ENCODE measurements at places on chromosomes 1 and 21. TPM values are rescaled to one million over a fixed set of nuclear protein-coding genes. Genes with fewer than 3 reads are reported as not detected.

The HPDL gene
- total RNA-seq = 0.63 TPM

The OR10Z1 gene
- total RNA-seq = not detected

The KCNQ4 gene
- 0.63 TPM for total RNA-seq

GRCh38 chr1:97159342-97159741, 437.8 kb downstream of the PTBP2 start:
- H3K4me1 ChIP-seq = no peaks in the 10 kb centered on the region
- DNase-seq = no peak
- no peaks in the 10 kb centered on the region for H3K36me3 ChIP-seq
- no peak overlapping the region for H3K4me3 ChIP-seq

- peak within 1 kb of the TSS; percentile 95 for H3K27ac ChIP-seq
- H3K27me3 ChIP-seq = no peaks in the 10 kb centered on the region
- no peaks in the 10 kb centered on the region for H3K4me1 ChIP-seq
- no peaks in the 10 kb centered on the region for H3K36me3 ChIP-seq
These were observed at the start of gene MX2 for GRCh38 chr21:41361786-41362604. Gene MX2 (plus strand): TSS chr21:41362027. CDS start chr21:41376907, 14,880 bp downstream.

The GRHL3 gene
- total RNA-seq = 0.40 TPM

The TAS1R1 gene
- total RNA-seq = 0.21 TPM

The SYNC gene
- 15.4 TPM for total RNA-seq

DNA sequence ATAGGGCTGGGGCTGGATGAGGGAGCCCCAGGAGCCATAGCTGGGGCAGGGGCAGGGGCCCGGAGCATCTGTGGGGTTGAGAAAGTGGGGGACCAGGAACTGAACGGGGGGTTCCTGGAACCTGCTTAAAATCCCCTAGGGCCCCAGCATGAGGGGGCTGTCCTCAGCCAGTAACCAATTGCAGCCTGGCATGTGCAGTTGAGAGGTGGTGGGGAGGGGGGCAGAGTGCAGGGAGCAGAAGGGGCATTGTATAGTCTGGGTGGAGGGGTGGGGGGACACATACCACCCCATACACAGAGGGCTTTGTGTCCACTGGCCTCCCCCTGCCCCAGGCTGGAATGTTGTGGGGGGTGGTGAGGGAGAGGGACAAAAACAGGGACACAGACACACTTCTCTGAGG, at the start of gene MPZ:
MPZ (minus strand) TSS at position 101 of the 400 bp plus-strand sequence; CDS start at position 38, 63 bp downstream.
- no peak within 1 kb of the TSS for H3K4me3 ChIP-seq
- no peak for DNase-seq
- no peaks in the 10 kb centered on the region for H3K4me1 ChIP-seq
- no peak within 1 kb of the TSS for H3K27ac ChIP-seq
- H3K36me3 ChIP-seq = no peaks in the 10 kb centered on the region

The SCCPDH gene
- 28.6 TPM for total RNA-seq

GRCh38 chr1:7015022-7015421, 229.8 kb downstream of the CAMTA1 start:
- H3K27me3 ChIP-seq = no peaks in the 10 kb centered on the region
- H3K4me1 ChIP-seq = no peaks in the 10 kb centered on the region
- no peak for DNase-seq
- no peak overlapping the region for H3K4me3 ChIP-seq
- H3K27ac ChIP-seq = no peak overlapping the region
- H3K36me3 ChIP-seq = no peaks in the 10 kb centered on the region

- H3K4me3 ChIP-seq = no peak overlapping the region
- no peaks in the 10 kb centered on the region for H3K27me3 ChIP-seq
- H3K36me3 ChIP-seq = no peaks in the 10 kb centered on the region
- H3K4me1 ChIP-seq = peaks cover 11% of the 10 kb centered on the region
These were observed 52.1 kb upstream of the EPS8L3 start for GRCh38 chr1:109815809-109816174.

The ACTL8 gene
- not detected for total RNA-seq

The WNT2B gene
- 5.5 TPM for total RNA-seq

The SDF4 gene
- 189 TPM for total RNA-seq

The SEC16B gene
- total RNA-seq = 1.3 TPM

- H3K27ac ChIP-seq = peak overlapping the region; percentile 66
- no peak overlapping the region for H3K4me3 ChIP-seq
- peaks cover 15% of the 10 kb centered on the region for H3K4me1 ChIP-seq
- H3K36me3 ChIP-seq = peaks cover 4% of the 10 kb centered on the region
- DNase-seq = no peak
These were observed 235.4 kb downstream of the HMCN1 start for GRCh38 chr1:185969524-185969991.

The GJA9 gene
- total RNA-seq = not detected

DNA sequence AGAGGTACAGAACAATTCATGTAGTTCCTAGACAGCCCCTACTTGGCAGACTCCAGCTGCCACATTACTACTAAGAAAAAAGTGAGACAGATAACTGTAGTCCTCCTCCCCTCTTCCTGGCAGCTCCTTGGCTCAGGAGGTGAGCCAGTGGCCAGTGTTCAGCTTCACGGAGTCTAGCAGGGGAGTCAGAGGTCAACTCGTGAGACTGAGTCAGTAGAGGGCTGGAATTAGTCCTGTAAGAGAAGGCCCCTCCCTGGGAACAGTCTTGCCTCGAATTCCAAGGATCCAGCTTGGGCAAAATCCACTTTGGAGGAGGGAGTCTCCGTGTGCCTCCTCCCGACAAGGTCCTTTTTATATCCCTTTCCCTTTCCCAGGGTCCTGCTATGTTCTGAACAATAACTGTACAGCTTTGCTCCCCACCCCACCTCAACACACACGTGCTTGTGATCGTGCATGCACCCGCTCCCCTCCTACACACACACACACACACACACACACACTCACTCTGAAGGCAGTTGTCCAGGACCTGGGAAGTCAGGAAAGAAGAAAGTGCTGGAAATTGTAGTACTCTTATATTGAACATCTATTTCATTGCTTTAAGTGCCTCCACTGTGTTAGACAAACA, 22.5 kb upstream of the SLC27A3 start:
- H3K4me1 ChIP-seq = no peaks in the 10 kb centered on the region
- no peak overlapping the region for H3K4me3 ChIP-seq
- no peak for DNase-seq
- H3K27ac ChIP-seq = peak overlapping the region; percentile 88

- H3K36me3 ChIP-seq = no peaks in the 10 kb centered on the region
- no peak for DNase-seq
- no peaks in the 10 kb centered on the region for H3K27me3 ChIP-seq
- H3K4me3 ChIP-seq = no peak overlapping the region
- H3K27ac ChIP-seq = no peak overlapping the region
- H3K4me1 ChIP-seq = no peaks in the 10 kb centered on the region
These were observed 264.6 kb downstream of the HHIPL2 start for GRCh38 chr1:222283147-222283768.

DNA sequence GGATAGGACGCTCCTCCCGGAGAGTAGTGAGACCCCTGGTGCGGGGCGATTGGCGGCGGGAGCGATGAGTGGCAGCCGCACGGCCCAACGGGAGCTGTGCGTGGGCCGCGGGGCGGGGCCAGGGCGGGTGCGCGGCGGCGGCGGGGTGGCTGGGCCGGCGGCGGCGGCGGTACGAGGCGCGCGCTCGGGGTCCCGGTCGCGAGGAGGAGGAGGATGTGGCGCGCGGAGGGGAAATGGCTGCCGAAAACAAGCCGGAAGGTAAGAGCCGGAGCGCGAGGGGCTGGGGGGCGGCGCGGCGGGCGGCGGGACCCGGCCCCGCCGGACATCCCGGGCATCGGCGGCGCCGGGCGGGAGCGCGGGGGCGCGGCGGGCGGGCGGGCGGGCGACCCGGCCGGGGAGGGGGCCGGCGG, at the start of gene CAMTA1:
CAMTA1 (plus strand) TSS at position 137 of the 410 bp plus-strand sequence; CDS start at position 214, 77 bp downstream.
- DNase-seq = no peak
- no peaks in the 10 kb centered on the region for H3K27me3 ChIP-seq
- peaks cover 10% of the 10 kb centered on the region for H3K4me1 ChIP-seq
- peak within 1 kb of the TSS; percentile 99 for H3K27ac ChIP-seq

The CRYBG2 gene
- 0.37 TPM for total RNA-seq

GRCh38 chr1:77416692-77417450, 135.1 kb downstream of the AK5 start:
- H3K36me3 ChIP-seq = no peaks in the 10 kb centered on the region
- H3K27ac ChIP-seq = no peak overlapping the region
- H3K4me3 ChIP-seq = no peak overlapping the region
- no peaks in the 10 kb centered on the region for H3K27me3 ChIP-seq
- DNase-seq = no peak
- H3K4me1 ChIP-seq = no peaks in the 10 kb centered on the region

GRCh38 chr1:152481869-152482664, 28.5 kb upstream of the LCE5A start:
- H3K4me1 ChIP-seq = no peaks in the 10 kb centered on the region
- no peak for DNase-seq
- no peaks in the 10 kb centered on the region for H3K36me3 ChIP-seq
- no peaks in the 10 kb centered on the region for H3K27me3 ChIP-seq
- H3K4me3 ChIP-seq = no peak overlapping the region

DNA sequence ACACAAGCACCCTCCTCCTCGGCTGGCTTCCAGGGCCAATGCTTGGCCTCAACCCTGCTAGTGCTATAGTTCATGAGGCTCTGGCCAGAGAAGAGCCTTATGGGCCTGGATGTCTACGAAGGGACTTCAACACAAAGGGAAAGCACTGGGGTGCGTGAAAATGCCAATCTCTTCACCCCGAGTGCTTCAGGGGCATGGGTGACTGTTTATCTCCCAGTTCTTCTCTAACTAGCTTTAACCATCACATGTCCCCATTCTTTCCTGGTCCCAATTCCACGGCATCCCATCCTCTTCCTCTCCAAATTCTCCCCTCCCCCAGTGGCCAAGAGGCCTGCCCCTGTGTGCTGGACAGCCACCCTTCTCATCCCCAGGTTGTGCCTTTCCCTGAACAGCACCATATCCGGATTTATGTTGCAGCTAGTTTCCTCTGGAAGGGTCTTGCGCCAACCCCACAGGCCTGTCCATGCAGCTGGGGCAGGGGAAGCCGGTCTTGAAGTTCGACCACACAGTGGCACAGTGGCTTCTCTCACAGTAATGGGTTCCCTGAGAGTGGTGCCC, 16.7 kb downstream of the ABCA4 start:
- no peak for DNase-seq
- H3K36me3 ChIP-seq = no peaks in the 10 kb centered on the region
- no peak overlapping the region for H3K4me3 ChIP-seq
- no peaks in the 10 kb centered on the region for H3K27me3 ChIP-seq

The TNFRSF18 gene
- 2.7 TPM for total RNA-seq

GRCh38 chr1:13826591-13826990, 126.6 kb downstream of the PRDM2 start:
- no peak overlapping the region for H3K4me3 ChIP-seq
- no peak overlapping the region for H3K27ac ChIP-seq
- H3K27me3 ChIP-seq = no peaks in the 10 kb centered on the region
- peaks cover 10% of the 10 kb centered on the region for H3K36me3 ChIP-seq
- peaks cover 6% of the 10 kb centered on the region for H3K4me1 ChIP-seq

DNA sequence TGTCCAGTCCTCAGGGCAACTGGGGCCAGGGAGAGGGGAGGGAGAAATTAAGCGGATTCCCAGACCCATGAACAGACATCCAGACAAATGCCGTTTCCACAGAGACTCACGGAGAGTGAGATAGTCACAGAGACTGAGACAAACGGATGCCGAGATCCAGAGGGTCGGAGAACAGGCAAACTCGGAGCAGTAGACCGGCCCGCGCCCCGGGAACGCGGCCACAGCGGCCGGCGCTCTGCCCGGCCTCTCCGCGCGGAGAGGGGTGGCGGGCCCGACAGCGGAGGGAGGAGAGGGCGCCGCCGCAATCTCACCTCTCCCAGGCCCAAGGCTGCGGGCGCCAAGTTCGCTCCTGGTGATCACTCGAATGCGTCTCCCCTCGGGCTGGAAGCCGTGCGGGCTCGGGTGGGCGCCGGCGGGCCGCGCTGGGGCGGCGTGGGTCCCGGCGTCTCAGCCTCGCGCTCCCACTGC, 831 bp upstream of the FOXD2 start:
- DNase-seq = no peak
- no peak overlapping the region for H3K27ac ChIP-seq
- peaks cover 39% of the 10 kb centered on the region for H3K4me1 ChIP-seq
- peaks cover 68% of the 10 kb centered on the region for H3K27me3 ChIP-seq
- peak overlapping the region; percentile 56 for H3K4me3 ChIP-seq

Measured in lung (tissue), 17 donors.